ENCODE measurements at places on chromosomes 12 and 14.

DNA sequence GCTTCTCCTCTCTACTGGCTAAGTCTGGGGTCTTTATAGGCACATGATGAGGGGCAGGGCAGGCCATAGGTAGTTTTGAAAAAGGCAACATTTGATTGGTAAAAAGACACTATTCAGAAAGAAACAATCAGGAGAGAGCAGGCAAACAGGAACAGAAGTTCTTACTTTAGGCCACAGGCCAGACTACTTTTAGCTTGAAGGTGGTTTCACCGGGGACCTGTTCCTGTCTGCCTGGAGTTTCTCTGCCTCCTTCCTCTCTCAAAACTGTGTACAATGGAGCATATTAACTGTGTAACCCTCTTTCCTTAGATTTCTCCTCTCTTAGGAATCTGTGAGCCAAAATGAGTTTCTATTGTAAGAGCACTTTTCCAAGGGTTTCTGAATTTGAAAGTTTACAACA is 167.9 kb upstream of the AVPR1A start:
- no peak for DNase-seq

GRCh38 chr12:52305921-52306705 is 14.8 kb upstream of the KRT81 start:
- DNase-seq: no peak

DNA sequence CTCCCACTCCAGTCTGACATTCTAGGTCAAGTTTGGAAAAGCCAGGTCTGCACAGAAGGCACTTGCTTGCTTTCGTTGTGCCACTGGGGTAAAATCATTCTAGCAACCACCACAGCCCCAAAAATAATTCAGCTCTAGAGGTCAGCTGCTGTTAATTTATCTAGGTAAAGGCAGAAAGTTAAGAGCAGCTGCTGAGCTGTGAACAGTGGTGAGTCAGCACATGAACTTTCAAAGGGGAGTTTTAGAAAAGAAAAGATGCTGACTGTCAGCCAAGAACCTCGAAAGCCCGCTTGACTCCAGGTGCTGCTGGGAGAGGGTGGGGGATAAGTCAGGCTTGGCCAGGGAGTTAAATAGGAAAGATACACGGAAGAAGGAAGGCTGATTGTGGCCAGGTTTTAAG is 12.7 kb downstream of the CCDC197 start:
- no peak for DNase-seq

DNA sequence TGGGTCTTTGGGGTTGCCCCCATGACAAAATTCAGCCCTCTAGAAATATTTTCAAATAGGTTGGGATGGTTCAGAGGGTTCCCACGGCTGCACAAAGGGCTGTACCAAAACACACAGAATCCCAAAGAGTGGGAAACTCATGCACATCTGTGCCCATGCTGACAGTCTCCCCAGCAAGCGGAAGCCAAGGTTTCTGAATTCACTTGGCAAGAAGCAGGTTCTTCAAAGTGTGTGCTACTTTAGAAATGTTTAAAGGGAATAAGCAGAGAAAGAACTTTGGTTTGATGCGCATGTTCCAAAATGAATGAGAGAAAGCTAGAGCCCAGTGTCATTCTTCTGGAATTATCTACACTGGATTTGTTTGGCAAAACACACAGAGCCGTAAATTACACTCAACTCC is 46.7 kb downstream of the FOXN3 start:
- no peak for DNase-seq

DNA sequence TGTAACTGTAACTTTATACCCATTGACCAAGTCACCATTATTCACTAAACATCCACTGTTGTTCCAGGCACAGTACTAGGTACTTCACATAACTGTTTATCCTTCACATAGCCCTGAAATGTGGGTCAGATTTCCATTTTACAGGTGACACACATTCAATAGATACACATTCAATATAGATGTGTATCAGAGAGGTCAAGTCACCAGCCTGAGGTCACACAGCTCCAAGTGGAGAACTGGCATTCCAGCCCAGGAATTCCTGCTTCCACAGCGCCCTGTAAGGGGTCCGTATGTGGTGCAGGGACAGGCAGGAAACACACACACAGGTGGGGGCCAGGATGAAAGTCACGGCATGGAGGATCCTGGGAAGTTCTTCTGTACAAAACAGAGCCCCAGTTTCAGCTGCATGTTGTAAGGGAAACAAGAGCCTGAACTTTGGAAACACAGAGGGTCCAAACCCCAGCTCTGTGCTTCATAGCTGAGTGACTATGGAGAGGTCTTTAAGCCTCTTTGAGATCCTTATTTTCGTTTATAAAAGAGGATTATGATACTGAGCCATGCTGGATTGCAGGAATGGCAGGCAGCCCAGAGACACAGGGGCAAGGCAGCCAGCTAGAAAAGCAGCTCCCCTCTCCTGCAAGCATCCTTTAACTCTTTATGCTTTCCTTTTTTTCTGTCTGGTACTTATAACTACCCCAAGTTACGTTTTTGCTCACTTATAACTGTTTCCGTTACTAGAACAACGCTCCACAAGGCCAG is 50.3 kb upstream of the DICER1 start:
- DNase-seq: no peak

- no peak for DNase-seq
Measured at GRCh38 chr12:83136411-83136810, 449.7 kb downstream of the TMTC2 start.

DNA sequence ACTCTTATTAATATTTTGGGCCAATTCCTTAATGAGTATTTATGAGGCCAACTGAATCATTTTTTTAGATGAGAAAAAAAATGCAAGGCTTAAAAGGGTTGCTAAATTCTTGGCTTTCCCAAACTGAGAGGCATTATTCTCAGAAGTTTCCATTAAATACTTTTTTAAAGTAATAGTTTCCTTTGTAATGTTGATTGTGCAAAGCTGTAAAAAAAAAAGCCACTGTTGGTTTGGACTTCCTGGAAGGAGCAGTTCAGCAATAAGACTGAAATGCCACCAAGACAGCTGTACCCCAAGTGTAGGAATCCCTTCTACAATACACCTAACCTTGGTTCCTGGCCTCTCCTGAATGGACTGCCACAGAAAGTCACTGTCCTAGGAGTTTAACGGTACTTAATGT is 231.3 kb downstream of the MON2 start:
- DNase-seq: no peak

- DNase-seq: peak; percentile 88
Measured at GRCh38 chr12:54207539-54208294, 18.9 kb upstream of the SMUG1 start.

- no peak for DNase-seq
Measured at GRCh38 chr14:77467801-77468200, 9.9 kb downstream of the AHSA1 start.

- DNase-seq: no peak
Measured at GRCh38 chr12:72974954-72975555, 702.9 kb downstream of the TRHDE start.

GRCh38 chr12:7060353-7060954 is at the start of gene C1S:
TSS of gene C1S (plus strand) at chr12:7060718. CDS start at chr12:7061913, 1,195 bp downstream.
- no peak for DNase-seq

DNA sequence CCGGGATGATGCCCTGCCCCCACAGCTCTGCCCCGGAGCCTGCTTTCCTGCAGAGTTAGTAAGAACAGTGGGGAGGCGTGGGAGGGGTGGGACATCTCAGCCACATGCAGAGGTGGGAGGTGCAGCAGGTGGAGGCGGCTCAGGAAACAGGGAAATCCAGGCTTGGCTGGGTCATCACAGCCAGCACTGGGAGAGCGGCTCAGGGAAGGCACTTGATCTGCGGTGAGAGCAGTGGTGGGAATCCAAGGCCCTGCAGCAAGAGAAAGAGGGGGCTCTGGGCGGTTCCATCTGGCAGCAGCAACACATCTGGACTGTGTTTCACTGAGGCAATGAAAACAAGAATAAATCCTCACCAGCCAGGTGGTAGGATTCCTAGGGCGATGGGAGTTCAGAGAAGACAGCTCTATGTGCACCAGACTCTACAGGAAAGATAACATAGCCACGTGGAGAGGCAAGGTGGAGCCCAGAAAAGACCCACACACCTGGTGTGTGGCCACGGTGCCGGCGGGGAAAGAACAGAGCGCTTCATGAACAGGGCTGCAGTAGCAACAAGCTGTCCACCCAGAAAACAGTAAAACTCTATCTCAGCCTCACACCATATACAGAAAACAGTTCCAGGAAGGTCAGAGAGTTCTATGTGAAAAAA is 57.6 kb downstream of the CCDC85C start:
- DNase-seq: no peak

GRCh38 chr14:59305836-59306555 is 117.5 kb downstream of the DAAM1 start:
- DNase-seq: no peak

DNA sequence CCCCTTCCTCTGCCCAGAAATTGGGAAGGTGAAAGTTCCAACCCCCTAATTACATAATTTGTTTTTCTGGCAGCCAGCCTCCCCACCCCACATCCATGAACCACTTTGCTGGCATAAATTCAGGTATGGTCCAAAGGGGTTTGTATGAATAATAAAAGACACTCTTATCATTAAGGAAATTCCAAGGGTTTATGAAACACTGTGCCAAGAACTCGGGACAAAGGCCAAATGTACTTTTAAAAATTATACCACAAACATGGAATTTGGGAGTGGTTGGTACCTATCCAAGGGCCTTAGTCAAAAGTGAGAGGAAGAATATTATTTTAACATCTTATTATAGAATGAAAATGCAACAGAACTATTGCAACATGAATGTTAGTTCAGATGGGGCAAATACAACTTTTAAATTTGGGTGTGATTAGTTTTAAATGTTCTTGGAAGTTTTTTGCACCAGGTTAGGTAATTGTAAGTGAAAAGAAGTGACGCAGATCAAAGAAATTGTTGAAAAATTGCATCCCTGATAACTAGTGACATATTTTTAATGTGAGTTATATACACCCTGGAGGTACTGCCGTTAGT is 217.8 kb downstream of the TMEM117 start:
- no peak for DNase-seq

DNA sequence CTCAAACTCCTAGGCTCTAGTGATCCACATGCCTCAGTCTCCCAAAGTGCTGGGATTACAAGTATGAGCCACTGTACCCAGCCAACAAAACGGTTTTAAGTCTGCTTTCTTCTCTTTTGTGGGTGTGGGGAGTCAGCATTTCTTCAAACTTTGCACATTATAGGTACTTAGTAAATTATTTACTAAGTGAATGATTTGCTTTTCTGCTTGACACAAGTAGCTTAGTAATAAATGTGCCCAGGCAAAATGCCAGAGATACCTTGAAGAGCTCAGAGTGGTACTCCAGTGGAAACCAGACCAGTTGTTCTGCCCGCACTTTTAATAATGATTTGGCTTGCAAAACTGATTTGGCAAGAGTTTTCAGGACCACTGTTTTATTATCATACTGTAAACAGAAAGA is 15.0 kb downstream of the DEPDC4 start:
- no peak for DNase-seq

DNA sequence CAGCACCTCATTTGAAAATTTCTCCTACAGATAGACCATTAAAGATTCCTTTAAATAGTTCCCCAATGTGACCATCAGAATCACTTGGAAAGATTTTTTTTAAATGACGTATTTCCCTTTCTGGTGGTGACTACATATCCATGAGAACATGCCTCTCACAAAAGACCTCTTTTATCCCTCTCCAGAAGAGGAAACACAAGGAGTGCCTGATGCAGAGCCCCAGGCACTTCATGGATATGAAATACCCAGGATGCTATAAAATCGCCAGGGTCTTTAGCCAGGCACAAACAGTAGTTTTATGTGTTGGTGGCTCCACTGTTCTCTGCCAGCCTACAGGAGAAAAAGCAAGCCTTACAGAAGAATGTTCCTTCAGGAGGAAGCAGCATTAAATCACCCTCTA is 97.1 kb downstream of the ETNK1 start:
- DNase-seq: no peak

DNA sequence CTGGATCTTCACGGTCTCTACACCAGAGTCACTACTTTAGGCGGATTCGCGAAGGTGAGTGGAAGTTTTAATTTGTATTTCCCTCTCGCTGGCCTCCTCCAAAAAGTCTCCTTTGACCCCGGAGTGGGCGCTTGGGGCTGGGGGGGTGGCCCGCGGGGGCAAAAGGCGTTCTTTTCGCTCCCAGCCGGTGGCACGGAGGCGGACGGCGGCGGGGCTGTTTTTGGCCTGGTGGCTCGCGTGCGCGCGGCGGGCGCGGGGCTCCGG is 510 bp downstream of the ARID2 start:
- peak; percentile 62 for DNase-seq

GRCh38 chr12:131547555-131547954 is 163.3 kb upstream of the SFSWAP start:
- no peak for DNase-seq

DNA sequence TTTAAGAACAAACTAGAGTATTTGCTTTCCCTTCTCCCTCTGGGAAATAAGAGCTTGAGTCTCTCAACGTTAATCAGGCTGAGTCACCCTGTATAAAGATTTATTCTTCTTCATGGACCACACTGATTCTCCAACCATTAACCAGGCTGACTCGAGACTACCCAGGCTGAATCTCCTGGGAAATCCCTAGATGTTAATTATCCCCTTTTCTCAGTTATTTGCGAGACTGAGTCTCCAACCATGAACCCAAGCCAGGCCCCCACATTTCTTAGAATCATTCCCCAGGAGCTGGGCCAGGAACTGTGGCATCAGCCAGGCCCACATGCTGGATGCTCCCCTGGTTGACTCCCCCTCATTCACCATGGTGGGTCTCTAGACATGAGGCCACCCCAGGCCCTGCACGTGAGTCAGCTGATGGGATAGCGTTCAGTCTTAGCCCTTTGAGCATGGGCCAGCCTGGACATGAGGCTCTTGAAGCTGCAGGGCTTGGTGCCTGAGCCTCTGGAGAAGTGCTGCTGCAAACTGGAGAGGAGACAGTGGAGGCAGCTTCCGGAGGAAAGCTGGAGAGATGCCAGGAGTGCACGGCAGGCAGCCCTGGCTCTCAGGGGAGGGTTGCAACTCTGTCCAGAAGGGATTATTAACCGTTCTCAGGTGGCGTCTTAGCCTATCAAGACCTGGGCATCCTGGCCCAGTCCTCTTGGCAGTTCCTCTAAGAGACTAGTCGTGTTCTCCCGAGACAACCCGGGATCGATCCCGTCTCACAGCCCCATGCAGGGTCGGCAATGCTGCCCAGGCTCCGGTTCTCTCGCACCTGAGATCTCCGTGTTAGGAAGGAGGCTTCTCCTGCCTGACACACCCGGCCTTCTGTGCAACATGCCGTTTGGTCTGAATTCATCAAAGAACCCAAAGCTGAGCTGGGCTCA is 296.6 kb downstream of the ADGRD1 start:
- DNase-seq: no peak

- DNase-seq: no peak
Measured at GRCh38 chr14:99754141-99755067, 38.8 kb upstream of the EML1 start.

- no peak for DNase-seq
Measured at GRCh38 chr14:32300136-32300535, 29.0 kb upstream of the AKAP6 start.

Data from stimulated activated naive CD8-positive, alpha-beta T cell treated with anti-CD3 and anti-CD28 coated beads, Interleukin-15, Interleukin-2, amounts not matched to agents 100 U/mL and 50 U/mL, for 24 hours (primary cell).